ENCODE measurements at places on chromosomes 5 and 9.
A peak's percentile ranks its signal among the peaks of the same experiment; 100 is the strongest.

DNA sequence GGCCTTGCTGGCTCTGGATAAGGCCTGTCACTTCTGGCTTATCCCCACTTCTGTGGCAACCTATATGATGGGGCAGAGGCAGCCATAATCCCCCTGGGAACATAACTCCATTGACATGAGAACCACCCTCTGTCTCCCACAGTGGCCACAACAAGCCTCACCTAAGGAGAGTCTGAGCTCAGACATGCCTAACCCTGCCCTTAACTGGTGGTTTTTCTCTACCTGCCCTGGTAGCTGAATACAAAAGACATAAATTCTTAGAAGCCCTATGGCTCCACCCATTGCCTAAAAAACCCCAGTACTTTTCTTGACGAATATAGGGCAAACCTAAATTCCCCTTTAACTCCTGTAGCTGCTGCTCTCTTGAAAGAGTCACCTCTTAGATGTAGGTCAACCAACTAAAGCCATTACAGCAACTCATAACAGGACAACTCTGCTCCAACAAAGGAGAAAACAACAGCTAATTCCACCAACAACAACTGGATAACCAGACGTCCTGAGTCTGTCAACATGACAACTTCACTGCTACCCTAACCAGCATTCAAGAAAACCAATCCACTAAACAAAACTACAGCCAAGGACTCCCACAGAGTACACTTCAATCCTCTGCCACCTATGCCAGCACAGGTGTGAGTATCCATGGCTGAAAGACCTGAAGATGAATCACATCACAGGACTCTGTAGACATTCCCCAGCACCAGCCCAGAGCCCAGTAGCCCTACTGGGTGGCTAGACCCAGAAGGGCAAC is 427.7 kb downstream of the PRELID2 start:
- no peak for DNase-seq

DNA sequence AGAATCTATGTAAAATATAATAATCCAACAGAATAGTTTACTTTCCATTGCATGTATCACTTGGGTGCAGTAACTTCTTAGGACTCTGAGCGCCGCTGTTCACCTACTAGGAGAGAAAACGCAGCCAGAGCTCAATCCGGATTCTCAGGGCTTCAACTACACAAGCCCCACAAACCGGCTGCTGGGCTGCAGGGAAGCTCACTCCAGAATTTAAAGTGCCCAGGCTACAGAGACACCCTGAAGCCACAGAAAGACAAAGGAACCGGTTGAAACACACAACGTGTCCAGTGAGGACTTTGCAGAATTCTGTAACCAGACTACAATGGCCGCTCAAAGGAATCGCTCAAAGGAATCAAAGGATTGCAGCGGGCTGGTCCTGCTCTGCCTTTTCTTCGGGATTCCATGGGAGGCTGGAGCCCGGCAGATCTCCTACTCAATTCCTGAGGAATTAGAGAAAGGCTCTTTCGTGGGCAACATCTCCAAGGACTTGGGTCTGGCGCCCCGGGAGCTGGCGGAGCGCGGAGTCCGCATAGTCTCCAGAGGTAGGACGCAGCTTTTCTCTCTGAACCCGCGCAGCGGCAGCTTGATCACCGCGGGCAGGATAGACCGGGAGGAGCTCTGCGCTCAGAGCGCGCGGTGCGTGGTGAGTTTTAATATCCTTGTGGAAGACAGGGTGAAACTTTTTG is at the start of gene PCDHGA10:
Gene PCDHGA10 (plus strand): TSS at position 134 of the 686 bp plus-strand sequence. CDS start 189 bp downstream, at position 323.
- no peak for DNase-seq

- DNase-seq = no peak
Measured at GRCh38 chr9:72262063-72262462, 102.9 kb downstream of the ZFAND5 start.

- DNase-seq = peak; percentile 23
Measured at GRCh38 chr5:132260714-132261551, 3.4 kb downstream of the PDLIM4 start.

DNA sequence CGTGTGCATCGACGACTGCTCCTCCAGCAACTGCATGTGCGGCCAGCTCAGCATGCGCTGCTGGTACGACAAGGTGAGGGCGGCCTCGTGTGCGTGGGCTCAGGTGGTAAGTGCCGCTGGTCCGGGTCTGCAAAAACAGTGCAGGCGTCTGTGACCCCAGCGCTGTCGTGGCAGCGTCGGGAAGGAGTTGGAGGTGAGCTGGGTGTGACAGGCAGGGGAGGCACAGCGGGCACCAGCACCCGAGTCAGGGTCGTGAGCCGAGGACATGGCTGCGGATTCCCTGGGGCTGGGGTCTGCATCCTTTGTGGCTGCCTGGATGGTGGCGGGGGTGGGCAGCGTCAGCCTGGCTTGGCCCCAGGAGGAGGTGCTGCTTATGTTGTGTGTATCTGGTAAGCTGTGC is 63.1 kb upstream of the CACNA1B start:
- no peak for DNase-seq

- no peak for DNase-seq
Measured at GRCh38 chr5:141342773-141343172, 856 bp upstream of the PCDHGA3 start.

DNA sequence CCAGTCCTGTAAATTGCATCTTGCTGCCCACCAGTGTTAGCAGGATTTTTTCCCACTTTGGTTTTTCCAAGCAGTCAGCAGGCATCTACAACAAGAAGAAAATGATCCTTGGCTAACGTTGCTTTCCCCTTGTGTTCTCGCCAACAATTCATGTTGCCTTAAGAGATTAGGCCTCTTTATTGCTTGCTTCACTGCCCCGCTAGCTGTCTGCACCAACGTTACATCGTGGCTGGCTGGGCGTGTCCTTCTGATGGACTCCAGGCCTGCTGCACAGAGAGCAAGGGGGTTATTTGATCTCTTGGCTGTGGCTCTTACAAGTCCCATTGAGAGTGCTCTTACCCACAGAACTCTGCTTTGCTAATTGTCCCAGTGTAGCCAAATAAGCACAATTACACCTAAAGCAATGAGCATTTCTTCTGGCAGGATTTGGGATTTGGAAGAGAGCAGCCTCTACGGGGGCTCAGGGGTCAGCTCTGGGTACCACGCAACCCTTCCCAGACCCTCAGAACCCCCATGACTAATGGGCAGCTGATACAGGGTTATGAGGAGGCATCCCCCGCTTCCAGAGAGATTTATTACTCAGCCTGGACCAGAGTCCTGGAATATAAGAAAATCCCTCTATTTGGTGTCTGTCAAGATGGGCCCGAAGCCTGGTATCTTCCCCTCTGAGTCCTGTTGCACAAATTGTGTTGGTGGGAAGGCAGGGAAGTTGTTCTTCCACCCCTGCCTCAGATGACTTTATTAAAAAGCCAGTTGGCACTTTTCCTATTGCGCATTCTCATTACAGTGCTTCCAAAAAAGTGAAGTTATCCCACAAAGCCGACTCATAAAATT is 17.6 kb downstream of the DCANP1 start:
- DNase-seq = no peak

DNA sequence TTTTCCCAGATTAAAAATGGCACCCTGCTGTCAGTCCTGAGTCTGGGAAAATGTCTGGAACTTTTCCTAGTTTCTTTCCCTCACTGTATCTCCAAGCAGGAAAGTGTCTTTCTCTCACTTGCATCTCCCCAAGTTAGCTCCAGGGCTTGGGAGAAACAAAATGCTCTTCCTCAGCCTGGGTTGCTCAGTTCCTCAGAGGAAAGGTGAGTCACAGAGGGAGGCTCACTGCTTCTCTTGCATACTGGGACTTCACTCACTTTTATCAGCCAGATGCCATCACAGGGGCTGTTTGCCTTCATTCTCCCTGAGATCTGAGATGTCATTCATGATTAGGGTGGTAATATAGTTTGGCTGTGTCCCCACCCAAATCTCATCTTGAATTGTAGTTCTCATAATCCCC is 519.9 kb downstream of the SEMA5A start:
- DNase-seq = no peak

DNA sequence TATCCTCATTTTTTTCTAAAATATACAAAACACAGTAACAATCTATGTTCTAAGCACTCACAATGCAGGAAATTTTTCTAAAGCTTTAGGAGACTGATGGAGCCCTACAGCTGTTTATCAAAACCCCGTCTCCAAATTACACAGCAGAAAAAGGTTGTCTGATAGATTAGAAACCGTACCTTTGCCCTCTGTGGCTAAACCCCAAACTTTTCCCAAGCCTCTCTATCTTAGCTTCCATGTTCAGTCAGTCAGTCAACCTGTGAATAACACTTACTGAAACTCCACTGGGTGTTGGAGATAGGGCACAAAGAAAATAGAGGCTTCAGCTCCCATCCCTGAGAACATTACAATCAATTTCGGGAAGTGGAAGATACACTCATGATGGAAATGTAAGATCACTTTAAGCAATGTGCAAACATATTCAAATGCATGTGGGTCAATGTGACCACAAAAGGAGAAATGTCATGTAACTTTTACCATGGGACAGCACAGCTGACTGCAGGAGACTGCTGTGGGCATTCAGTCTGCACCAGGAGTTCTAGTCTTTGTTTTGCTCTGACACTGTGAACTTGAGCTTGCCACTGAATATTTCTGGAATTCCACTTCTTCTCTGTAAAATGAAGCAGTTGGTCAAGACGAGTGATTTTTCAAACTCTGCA is 279.5 kb upstream of the PIK3R1 start:
- no peak for DNase-seq

- no peak for DNase-seq
Measured at GRCh38 chr9:110748251-110748893, 79.8 kb downstream of the MUSK start.

GRCh38 chr9:80504601-80505230 is 933.0 kb downstream of the TLE4 start:
- DNase-seq = no peak

Data from stimulated activated naive B cell treated with anti-CD40 and anti-IgM and Interleukin-4, amounts not matched to agents 10 μg/mL and 1 μg/mL and 100 μg/mL, for 72 hours (primary cell).